ENCODE measurements at places on chromosomes 3 and 15. TPM values are rescaled to one million over a fixed set of nuclear protein-coding genes. Genes with fewer than 3 reads are reported as not detected.

DNA sequence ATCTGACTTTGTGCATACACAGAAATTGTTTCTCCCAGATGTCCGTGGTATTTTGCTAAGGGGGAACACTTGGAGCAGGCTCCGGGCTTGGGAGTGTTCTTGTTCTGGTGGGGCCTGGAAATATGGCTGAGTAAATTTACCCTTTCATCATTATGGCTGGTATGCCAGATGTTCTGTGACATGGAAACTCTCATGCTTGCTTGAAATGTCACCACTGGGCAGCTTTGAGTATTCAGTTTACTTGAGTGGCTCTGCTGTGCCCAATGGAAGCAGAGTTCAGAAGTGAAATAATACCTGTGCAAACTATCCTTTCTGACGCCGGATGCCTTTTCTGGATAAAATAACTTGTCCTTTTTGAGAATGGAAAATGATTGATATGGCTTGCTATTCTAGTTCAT lies 283.6 kb upstream of the TPM1 start:
- no peak for DNase-seq

DNA sequence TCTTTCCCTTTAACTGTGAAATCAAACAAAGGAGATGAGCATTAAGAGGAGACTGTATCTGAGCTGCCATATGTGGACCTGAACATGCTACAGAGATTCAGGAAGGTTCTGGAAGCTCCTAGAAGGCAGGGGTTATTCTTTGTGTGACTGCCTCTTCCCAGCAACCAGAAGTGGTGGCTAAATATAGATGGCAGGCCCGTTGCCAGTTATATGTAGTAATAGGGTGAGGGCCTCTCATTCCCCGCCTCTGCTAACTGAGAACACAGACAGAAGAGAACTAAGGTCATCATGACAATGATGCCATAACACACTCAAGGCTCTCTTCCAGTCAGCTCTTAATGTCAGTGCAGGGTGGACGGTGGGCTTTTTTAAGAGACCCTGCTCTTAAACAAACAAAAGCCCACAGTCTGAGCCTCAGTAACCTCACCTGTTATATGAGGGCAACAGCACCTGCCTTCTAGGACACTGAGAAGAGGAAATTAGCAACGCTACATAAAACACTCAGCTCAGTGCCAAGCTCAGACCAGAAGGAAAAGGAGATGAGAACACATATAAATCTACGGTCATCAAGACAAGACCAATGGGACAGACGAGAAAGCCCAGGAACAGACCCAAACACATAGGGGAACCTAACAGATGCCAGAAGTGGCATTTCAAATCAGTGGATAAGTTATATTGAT lies 22.3 kb downstream of the CFAP92 start:
- DNase-seq = no peak

Gene SPCS1
- 44.7 TPM for total RNA-seq

GRCh38 chr15:92161039-92161670 lies 232.5 kb upstream of the ST8SIA2 start:
- DNase-seq = no peak

Gene LIPC
- total RNA-seq = 0.27 TPM

Gene DISP2
- total RNA-seq = 0.54 TPM

GRCh38 chr3:130748467-130748861 lies 1.8 kb upstream of the PIK3R4 start:
- no peak for DNase-seq

Gene LYSMD2
- total RNA-seq = 30.4 TPM

Gene INTS14
- 29.9 TPM for total RNA-seq

DNA sequence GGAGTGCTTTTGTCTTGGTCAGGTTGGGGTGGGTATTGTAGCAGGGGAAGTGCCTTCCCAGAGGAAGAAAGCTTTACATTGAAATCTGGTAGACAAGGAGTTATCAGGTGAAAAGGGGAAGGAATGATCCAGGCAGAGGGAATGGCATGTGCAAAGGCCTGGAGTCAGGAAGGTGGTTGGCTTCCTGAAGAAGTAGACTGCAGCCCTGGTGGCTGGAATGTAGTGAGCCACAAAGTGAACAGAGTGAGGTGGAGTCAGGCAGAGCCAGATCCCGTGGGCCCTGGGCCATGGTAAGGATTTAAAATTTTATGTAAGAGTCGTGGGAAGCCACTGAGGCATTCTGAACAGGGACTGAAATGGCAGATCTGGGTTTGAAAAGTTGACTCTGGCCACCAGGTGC lies 58.3 kb downstream of the RAB11A start:
- no peak for DNase-seq

- DNase-seq = no peak
These were observed 13.0 kb upstream of the PHLDB2 start for GRCh38 chr3:111846039-111846438.
